Prostate gland (tissue), 2 donors: ENCODE measurements at places on chromosomes 1 and 21. TPM values are rescaled to one million over a fixed set of nuclear protein-coding genes. Genes with fewer than 3 reads are reported as not detected.

DNA sequence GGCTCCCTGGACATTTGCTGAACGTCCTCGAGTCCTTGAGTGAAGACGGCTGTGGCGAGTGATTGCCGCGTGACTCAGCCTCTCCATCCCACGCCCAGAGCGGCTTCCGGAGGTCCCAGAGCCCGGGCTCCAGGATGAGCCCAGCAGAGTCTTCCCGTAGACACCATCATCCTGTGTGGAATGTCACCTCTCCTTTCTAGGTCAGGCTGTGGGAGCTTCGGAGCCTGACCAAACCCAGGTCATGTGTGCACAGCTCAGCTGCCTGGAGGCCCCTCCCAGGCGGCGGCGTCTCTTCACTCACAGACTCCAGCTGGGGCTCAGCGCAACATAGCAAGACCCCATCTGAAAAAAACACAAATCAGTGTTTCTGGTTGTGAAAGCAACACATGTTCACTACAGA, 38.2 kb downstream of the PRKCZ start:
- H3K36me3 ChIP-seq: no peaks in the 10 kb centered on the region
- H3K27ac ChIP-seq: no peak overlapping the region
- no peak overlapping the region for H3K4me3 ChIP-seq
- H3K27me3 ChIP-seq: no peaks in the 10 kb centered on the region
- no peak for DNase-seq

DNA sequence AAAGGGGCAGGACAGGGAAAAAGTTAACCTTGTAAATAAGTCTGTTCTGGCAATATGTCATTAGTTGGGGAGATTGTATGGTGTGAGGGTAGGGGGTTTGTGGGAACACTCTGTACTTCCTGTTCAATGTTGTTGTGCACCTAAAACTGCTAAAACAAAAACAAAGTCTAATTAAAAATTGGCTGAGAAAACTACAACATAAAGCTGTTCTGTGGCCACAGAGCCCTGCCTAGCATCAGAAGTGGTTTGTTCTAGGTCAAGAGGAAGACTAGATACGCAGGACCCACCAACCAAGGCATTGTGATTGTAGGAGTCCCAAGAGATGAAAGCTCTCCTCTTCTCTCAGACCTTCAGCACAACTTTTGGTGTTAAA, 81.0 kb upstream of the LRRC8D start:
- H3K36me3 ChIP-seq: no peaks in the 10 kb centered on the region
- H3K27me3 ChIP-seq: no peaks in the 10 kb centered on the region
- no peak for DNase-seq

- no peaks in the 10 kb centered on the region for H3K27me3 ChIP-seq
- H3K4me3 ChIP-seq: peak overlapping the region; percentile 89
- no peak for DNase-seq
- H3K27ac ChIP-seq: peak overlapping the region; percentile 99
Observed at GRCh38 chr1:243848165-243848857, 1.7 kb downstream of the AKT3 start.

- H3K27ac ChIP-seq: no peak overlapping the region
- H3K36me3 ChIP-seq: no peaks in the 10 kb centered on the region
- no peaks in the 10 kb centered on the region for H3K4me1 ChIP-seq
- no peak overlapping the region for H3K4me3 ChIP-seq
- H3K27me3 ChIP-seq: no peaks in the 10 kb centered on the region
- no peak for DNase-seq
Observed at GRCh38 chr1:112144733-112145426, 155.4 kb upstream of the KCND3 start.

CRYBG2 gene
- 3.9 TPM for total RNA-seq

DNA sequence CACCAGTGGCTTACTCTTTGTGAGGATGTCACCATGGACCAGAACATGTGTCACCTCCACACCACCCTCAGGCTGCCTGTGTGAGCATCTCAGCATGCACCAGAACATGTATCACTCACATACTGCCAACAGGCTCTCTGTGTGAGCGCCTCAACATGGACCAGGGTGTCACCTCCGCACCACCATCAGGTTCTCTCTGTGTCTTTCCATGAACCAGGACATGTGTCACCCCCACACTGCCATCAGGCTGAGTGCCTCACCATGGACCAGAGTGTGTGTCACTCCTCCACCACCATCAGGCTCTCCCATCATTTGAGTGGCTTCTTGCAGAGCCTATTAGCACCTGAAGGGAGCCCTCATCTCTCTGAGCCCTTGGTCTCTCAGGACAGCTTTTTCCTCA, 125.2 kb downstream of the ZNF648 start:
- no peak overlapping the region for H3K27ac ChIP-seq
- H3K4me1 ChIP-seq: no peaks in the 10 kb centered on the region
- no peaks in the 10 kb centered on the region for H3K36me3 ChIP-seq

- H3K36me3 ChIP-seq: no peaks in the 10 kb centered on the region
- H3K27ac ChIP-seq: no peak overlapping the region
- H3K27me3 ChIP-seq: no peaks in the 10 kb centered on the region
- no peak for DNase-seq
Observed at GRCh38 chr1:205925736-205926135, 17.5 kb downstream of the SLC26A9 start.
